Naive thymus-derived CD4-positive, alpha-beta T cell (primary cell): ENCODE measurements at places on chromosomes 13 and 19. TPM values are rescaled to one million over a fixed set of nuclear protein-coding genes. Genes with fewer than 3 reads are reported as not detected.
A peak's percentile ranks its signal among the peaks of the same experiment; 100 is the strongest.

GRCh38 chr19:32091241-32091640 lies 254.2 kb upstream of the ZNF507 start:
- DNase-seq = no peak

DNA sequence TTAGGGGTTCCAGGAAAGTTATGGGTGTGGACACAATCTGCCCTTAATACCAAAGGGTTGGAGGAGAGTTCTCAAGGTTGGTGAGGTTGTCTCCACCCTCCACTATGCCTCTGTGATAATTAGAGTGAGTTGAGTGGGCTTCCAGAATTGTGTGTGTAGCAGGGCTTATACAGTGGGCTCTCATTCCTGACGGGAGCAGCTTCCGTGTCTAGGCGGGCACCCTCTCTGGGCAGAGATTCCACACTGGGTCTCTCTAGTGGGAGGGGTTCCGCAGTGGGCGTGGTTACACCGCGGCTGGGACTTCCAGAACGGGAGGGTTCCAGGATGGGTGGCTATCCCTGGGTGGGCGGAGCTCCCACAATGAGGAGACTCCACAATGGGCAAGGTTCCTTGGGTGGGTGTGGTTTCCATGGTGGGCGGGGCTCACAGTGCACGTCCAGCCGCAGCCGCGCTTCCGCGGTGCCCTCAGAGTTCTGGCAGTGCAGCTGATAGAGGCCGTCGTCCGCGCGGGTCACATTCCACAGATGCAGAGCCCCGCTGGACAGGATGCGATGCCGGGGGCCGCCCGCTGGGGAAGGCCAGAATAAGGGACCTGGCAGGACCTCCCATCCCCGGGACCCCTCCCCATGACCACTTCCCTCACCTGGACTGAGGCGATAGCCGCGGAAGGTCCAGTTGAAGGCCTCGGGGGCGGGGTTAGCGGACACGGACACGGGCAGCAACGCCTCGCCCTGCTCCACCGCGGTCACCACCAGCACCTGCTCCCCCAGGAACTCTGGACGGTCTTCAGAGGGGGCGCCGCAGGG lies 8.4 kb downstream of the NPHS1 start:
- no peak for DNase-seq

DNA sequence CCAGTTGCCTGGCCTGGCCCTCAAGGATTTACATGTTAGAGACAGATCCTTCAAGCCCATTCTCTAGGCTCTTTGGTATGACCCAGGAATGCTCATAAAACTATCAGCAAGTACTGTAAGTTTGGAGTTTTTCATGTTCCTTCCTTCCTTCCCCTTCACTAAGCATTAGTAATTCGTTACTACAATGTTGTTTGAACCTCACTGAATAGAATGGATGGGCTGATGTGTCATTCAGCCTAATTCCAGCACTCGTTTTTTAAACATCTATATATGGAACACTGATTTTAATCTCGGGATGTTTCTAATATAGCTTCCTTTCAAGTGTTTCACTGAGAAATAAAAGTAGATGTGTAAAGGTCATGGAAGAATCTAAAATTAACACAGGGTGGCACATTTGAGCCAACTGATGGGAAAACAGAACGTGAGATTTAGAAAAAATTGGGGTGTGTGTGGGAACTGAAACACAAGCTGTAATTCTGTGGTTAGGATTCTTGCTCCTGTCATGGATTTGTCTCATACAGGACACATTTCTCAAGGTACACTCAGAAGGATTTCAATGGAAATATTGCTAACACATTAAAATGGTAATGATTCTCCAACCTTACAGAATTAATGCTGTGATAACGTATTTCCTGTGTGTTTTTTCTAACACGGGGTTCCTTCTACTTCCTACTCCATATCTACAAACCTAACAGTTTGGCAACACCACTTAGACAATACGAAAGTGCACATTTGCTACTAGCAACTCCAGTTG lies 93.4 kb downstream of the FLT1 start:
- DNase-seq = no peak

DNA sequence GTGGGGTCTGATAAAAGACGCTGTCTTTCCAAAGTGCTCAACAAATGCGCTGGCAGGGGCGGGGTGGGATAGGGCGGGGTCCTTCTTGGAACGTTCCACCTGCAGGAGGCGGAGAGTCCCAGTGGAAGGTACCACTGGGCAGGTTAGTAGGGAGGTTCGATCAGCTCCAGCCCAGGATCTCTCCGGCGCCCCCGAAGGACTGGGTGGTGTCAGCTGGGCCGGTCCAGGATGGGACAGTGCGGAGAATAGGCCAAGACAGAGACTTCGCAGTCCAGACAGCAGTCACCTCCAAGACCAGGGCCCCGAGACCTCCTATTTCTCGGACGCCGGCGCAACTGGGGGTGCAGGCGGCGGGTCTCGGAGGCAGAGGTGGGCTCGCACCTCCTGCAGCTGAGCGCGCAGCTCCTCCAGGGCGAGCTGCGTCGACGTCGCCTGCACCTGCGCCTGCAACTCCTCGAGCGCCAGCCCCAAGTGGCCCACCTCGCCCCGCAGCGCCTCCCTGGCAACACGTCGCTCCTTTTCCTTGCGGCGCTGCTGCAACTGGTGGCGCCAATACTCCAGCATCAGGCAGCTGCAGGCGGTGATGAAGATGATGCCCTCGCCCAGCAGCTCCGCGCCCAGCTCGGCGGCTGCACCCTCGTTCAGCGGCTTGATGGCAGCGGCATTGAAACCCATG lies 21.6 kb downstream of the VASP start:
- no peak for DNase-seq

Gene ZNF554
- 7.1 TPM for polyA plus RNA-seq

- no peak for DNase-seq
These were observed 641 bp upstream of the SOX21 start for GRCh38 chr13:94712812-94713560.

Gene VSIG10L
- polyA plus RNA-seq = not detected

Gene NKPD1
- 0.60 TPM for polyA plus RNA-seq

Gene PPP2R1A
- polyA plus RNA-seq = 148 TPM

- no peak for DNase-seq
These were observed at the start of gene CD79A for GRCh38 chr19:41876847-41877832. TSS of gene CD79A (plus strand) at chr19:41877279. CDS start at chr19:41877305, 26 bp downstream.

DNA sequence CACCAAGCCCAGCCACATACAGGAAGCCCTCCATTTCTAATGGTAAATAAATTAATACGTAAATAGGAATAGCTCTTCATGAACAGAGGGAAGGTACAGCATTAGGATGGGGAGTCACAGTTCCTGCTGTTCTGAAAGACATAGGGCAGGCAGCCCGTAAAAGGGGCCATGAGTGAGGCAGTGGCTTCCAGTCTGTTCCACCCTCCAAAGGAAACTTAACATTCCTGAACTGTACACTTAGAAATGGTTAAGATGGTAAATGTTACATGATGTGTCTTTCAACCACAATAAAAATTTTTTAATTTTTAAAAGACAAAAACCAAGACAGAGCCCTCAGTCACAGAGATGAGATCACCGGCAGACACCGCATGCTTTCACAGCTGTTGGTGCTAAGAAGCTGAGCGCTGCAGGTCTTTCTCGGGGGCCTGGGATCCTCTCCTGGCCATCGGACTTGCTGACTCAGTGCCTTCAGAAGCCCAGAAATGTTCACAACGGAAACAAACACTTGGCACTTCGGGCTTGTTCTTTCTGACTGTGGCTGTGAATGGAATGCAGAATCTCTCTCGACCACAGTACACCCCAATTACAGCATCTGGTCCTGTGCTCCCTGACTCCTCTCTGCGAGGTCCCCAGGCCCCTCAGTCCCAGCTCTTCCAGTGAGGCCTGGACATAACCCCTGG lies 36.4 kb downstream of the EPS15L1 start:
- no peak for DNase-seq

DNA sequence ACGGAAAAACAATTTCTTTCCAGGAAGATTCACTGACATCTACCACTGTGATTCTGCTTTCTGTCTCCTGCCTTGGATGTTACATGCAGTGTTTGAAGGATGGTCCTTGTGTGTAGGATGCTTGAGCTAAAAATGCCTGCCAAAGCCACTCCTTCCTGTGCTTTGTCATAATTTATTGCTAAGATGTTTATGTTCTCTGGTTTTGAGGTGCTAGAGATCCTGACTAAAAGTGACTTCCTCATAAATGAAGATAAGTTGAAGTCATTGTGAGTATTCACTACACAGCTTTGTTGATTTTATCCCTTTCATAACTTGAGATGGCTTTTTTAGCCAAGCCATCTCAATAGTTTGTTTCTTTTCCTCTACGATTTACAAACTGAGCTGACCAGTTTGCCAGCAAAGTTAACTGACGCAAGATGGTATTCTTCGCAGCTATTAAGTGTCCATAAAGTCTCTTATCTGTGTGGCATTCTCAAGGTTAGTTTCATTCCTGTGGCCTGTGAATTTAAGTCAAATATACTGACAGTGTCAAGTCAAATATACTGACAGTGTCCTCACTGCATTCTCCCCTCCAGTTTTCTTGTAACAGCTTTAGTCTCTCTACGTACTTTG lies 15.7 kb upstream of the FBXL3 start:
- DNase-seq = no peak

Gene IFNL1
- not detected for polyA plus RNA-seq

Gene ZNF548
- 22.0 TPM for polyA plus RNA-seq

GRCh38 chr19:28871099-28871725 lies 341.7 kb downstream of the UQCRFS1 start:
- DNase-seq = no peak

DNA sequence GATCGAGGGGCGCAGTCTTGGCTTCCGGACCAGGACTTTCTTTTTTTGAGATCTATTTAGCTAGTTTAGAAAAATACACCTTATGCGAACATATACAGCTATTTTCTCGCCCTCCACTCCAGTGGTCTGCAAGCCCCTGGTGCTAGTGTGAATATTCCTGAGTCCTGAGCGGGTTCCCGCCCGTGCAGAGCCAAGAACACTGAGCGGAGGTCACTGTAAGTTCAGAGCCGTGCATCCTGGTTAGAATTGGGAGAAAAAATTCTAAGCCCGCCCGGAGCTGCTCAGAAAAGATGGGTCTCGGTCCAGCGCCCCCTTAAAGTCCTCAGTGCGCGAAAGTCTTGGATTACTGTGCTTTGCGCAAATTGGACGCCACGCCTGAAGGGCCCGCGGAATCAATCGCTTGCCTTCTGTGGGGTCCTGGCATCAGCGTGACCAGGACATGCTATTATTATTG lies 117.7 kb downstream of the KCNRG start:
- no peak for DNase-seq

- no peak for DNase-seq
These were observed 472.3 kb downstream of the IRS2 start for GRCh38 chr13:109314101-109314500.

GRCh38 chr19:33714149-33714548 lies 82.5 kb upstream of the KCTD15 start:
- no peak for DNase-seq

GRCh38 chr13:64568748-64569147 lies 2661.4 kb downstream of the PCDH9 start:
- DNase-seq = no peak

Gene ERICH4
- polyA plus RNA-seq = not detected

Gene C19orf12
- polyA plus RNA-seq = 23.3 TPM

GRCh38 chr19:15790096-15790495 lies 2.6 kb downstream of the OR10H5 start:
- no peak for DNase-seq

DNA sequence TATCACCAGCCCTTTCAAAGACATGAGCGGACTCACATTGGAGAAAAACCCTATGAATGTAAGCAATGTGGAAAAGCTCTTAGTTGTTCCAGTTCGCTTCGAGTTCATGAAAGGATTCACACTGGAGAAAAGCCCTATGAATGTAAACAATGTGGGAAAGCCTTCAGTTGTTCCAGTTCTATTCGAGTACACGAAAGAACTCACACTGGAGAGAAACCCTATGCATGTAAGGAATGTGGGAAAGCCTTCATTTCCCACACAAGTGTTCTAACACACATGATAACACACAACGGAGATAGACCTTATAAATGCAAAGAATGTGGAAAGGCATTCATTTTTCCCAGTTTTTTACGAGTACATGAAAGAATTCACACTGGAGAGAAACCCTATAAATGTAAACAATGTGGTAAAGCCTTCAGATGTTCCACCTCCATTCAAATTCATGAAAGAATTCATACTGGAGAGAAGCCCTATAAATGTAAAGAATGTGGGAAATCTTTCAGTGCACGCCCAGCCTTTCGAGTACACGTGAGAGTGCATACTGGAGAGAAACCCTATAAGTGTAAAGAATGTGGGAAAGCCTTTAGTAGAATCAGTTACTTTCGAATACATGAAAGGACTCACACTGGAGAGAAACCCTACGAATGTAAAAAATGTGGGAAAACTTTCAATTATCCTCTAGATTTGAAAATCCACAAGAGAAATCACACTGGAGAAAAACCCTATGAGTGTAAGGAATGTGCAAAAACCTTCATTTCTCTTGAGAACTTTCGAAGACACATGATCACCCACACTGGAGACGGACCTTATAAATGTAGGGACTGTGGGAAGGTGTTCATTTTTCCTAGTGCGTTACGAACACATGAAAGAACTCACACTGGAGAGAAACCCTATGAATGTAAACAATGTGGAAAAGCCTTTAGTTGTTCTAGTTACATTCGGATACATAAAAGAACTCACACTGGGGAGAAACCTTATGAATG lies 17.6 kb downstream of the ZNF791 start:
- no peak for DNase-seq

GRCh38 chr13:60654415-60654814 lies 257.4 kb downstream of the TDRD3 start:
- DNase-seq = no peak

Gene SLITRK5
- not detected for polyA plus RNA-seq

Gene HIPK4
- polyA plus RNA-seq = not detected

DNA sequence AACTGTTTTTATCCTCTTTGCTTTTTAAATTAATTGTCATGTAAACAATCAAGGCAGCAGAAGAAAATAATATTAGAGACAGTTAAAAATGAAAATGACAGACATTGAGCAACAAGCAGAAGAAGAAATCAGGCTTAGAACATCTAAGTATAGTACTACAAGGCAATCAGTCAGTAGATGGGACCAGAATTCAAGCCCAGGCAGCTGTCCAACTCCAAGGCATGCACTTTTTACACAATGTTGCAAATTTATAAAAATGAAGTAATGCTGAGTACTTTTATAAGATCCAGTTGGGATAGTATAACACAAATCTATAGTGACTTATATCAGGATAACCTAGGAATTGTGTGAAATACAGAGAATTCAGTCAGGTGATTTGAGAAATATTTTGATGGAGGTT lies 2815.8 kb downstream of the PCDH9 start:
- no peak for DNase-seq

- peak; percentile 94 for DNase-seq
These were observed 7.7 kb downstream of the ARHGAP45 start for GRCh38 chr19:1074544-1075283.

Gene ELAVL3
- not detected for polyA plus RNA-seq

Gene ABHD8
- 7.5 TPM for polyA plus RNA-seq

Gene GNA15
- 0.09 TPM for polyA plus RNA-seq
